ENCODE measurements at places on chromosomes 16 and 17. TPM values are rescaled to one million over a fixed set of nuclear protein-coding genes. Genes with fewer than 3 reads are reported as not detected.

FN3KRP gene
- total RNA-seq: 15.8 TPM

SEC14L1 gene
- 43.6 TPM for total RNA-seq

CNGB1 gene
- not detected for total RNA-seq

KCNG4 gene
- total RNA-seq: not detected

EIF3CL gene
- total RNA-seq: 8.0 TPM

CCL17 gene
- total RNA-seq: not detected

PPP1R27 gene
- total RNA-seq: not detected

CDK3 gene
- not detected for total RNA-seq

MFAP4 gene
- 59.9 TPM for total RNA-seq
